ENCODE measurements at places on chromosomes 12 and 14. TPM values are rescaled to one million over a fixed set of nuclear protein-coding genes. Genes with fewer than 3 reads are reported as not detected.

GRCh38 chr12:105954951-105955931, 183.5 kb downstream of the NUAK1 start:
- DNase-seq, result no peak
- no peak overlapping the region for H3K4me3 ChIP-seq
- H3K36me3 ChIP-seq, result no peaks in the 10 kb centered on the region
- no peak overlapping the region for H3K27ac ChIP-seq
- H3K4me1 ChIP-seq, result no peaks in the 10 kb centered on the region

DNA sequence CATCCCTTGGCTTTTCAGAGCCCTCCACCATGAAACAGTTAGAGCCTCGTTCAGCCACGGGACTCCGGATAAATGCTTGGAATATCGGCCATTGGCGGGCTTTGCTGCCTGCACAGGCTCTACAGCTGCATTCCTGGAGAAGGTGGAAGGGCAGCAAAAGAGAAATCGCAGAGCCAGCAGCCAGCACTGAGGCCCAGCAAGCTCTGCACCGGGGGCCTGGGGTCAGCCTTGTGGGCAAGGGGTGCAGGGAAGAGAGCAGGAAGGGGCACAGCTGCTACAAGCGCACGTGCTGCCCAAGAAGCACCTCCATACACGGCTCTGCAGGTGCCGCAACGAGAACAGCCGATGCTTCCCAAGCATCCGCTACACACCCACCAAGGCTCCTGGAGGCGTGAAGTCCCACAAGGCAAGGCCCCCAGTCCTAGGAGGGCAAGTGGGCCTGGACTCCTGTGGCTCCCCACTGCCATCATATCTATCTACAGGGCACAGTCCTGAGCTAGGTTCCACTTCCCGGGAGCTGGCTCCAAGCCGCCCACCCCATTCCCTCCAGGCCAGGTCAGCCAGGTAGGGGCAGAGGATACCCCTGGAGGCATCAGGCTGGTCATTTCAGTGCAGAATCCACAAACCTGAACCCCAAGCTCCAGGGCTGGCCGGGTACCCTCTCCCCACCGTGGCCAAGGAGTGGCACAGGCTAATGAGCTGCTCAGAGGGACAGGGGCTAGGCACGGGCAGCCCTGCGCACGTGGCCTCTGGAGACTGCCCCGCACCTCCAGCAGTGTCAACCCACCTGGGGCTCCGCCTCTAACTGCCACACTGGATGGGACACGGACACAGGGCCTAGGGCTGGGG, 40.2 kb downstream of the CCNK start:
- no peak for DNase-seq
- H3K27me3 ChIP-seq, result no peaks in the 10 kb centered on the region
- no peak overlapping the region for H3K27ac ChIP-seq
- peaks cover 20% of the 10 kb centered on the region for H3K4me1 ChIP-seq
- no peak overlapping the region for H3K4me3 ChIP-seq

- DNase-seq, result no peak
- H3K27me3 ChIP-seq, result no peaks in the 10 kb centered on the region
- no peak overlapping the region for H3K27ac ChIP-seq
These were observed 46.7 kb downstream of the GXYLT1 start for GRCh38 chr12:42097971-42098370.

DNA sequence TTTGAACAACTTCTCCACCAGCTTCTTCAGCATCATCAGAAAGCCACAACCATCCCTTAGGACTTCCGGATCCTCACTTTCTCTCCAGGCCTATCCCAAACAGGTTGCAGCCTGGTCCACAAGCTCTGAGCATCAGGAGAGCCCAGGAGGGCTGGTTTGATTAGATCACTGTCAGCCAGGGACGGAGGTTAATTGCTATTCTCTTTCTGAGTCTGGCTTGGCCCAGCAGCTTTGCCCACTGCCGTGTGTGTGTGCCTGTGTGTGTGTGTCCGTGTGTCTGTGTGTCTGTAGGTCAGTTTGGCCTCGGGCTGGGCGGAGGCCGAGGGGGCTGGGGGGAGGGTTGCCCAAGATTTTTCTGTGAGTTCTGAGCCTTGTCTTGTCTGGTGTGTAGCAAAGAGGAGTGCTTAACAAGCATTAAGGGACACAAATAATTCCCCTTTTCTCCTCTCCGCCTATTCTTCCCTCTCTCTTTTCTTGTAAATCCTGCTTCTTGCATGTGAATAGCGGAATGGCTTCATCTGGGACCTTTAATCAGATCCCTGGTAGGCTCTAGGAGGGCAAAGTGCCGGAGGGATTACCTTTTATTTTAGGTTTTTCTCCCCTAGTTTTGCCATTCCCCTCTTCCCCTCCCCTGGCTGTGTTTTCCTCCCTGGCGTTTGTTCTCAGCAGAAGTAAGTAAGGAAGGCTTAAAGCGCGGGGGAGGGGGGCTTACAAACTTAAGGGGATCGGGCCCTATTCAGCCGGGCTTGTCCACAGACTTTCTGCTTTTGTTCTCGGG, 138.2 kb upstream of the LHX5 start:
- H3K4me1 ChIP-seq, result no peaks in the 10 kb centered on the region
- H3K4me3 ChIP-seq, result no peak overlapping the region
- H3K27me3 ChIP-seq, result no peaks in the 10 kb centered on the region
- no peaks in the 10 kb centered on the region for H3K36me3 ChIP-seq
- H3K27ac ChIP-seq, result no peak overlapping the region
- DNase-seq, result no peak

FZD10 gene
- 0.47 TPM for polyA plus RNA-seq

DNA sequence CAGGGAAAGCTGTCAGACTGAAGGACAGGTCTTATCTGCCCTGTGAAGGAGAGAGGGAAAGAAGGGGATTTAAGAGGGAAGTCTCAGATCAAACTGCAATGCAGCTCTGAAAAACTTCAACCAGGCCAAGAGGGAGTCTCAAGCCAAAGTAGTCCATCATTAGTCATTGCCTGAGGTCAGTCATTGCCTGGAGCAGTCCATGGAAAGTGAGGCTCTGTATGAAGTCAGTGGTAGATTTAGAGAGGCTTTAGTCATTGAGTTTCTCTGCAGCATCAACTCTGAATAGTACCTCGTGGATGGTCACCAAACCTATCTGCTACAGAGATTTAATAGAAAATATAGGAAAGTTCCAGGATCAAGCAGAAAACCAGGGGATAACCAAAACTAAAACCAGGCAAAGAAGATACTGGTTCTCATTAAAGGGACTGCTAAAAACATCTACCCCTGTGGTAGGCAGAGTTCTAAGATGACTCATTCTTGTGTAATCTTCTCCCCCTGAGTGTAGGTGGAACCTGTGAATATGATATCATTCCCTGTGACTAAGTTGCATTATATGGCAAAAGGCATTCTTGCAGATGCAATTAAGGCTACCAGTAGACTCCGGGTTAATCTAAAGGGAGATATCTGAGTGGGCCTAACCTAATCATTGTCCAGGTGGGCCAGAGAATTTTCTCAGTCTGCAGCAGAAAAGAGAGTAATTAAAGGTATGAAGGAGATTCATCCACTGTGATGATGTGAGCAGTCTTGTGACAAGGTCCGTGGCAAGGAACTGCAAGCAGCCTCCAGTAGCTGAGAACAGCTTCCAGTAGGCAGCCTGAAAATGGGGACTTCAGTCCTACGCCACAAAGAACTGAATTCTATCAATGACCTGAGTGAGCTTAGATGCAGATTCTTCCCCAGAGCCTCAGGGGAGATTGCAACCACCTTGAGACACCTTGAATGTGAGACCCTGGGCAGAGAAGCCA, 123.1 kb downstream of the GALC start:
- no peaks in the 10 kb centered on the region for H3K36me3 ChIP-seq
- no peak overlapping the region for H3K4me3 ChIP-seq
- no peak for DNase-seq
- H3K4me1 ChIP-seq, result no peaks in the 10 kb centered on the region

- H3K27me3 ChIP-seq, result no peaks in the 10 kb centered on the region
- no peaks in the 10 kb centered on the region for H3K36me3 ChIP-seq
- no peaks in the 10 kb centered on the region for H3K4me1 ChIP-seq
- no peak overlapping the region for H3K4me3 ChIP-seq
- no peak overlapping the region for H3K27ac ChIP-seq
These were observed 64.4 kb upstream of the FZD10 start for GRCh38 chr12:130097798-130098255.

SELPLG gene
- polyA plus RNA-seq, result 1.8 TPM

SMCO2 gene
- polyA plus RNA-seq, result not detected

FAM181A gene
- polyA plus RNA-seq, result not detected
